A172 (cell line): ENCODE measurements at places on chromosomes 13 and 19. TPM values are rescaled to one million over a fixed set of nuclear protein-coding genes. Genes with fewer than 3 reads are reported as not detected.

DNA sequence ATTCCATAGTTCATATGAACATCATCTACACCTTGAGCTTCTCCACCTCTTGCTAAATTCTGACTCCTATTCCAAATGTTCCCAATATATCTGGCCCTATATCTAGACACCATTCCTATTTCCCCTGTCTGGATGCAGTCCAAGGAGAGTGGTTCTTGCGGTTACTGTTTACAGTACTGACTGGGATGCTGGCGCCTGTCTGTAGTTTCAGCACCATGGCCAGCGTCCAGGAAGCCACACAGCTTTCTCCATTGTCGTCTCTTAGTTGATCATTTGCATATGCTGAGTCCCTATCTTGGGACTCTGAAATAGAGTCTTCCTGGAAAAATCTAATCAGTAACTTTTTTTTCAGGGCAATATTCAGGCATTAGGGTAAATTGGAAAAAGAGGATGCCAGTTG lies 14.9 kb downstream of the LAIR2 start:
- DNase-seq: peak; percentile 92

- no peak for DNase-seq
These were observed 230.2 kb downstream of the TSHZ3 start for GRCh38 chr19:31118986-31119385.

DNA sequence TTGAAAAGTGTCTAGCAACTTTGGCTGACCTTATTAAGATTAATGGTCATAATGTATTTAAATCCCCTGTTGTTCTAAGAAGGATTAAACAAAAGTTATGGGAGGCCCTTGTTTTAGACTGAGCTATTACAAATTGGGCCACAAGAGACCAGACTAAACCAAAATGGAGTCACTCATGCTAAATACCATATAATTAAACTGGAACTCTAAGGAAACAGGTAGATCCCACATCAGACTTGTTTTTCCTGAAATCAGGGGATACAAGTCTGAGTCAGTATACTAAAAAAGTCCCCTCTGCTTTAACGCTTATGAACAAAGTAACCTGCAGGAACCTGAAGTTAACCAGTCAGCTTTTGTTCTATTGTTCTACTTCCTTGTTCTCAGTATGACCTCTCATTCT lies 305.9 kb upstream of the SGCG start:
- DNase-seq: no peak

GRCh38 chr19:46950526-46951170 lies 69.0 kb upstream of the NPAS1 start:
- no peak for DNase-seq

GRCh38 chr19:4327252-4327876 lies 11.3 kb downstream of the STAP2 start:
- peak; percentile 25 for DNase-seq

DNA sequence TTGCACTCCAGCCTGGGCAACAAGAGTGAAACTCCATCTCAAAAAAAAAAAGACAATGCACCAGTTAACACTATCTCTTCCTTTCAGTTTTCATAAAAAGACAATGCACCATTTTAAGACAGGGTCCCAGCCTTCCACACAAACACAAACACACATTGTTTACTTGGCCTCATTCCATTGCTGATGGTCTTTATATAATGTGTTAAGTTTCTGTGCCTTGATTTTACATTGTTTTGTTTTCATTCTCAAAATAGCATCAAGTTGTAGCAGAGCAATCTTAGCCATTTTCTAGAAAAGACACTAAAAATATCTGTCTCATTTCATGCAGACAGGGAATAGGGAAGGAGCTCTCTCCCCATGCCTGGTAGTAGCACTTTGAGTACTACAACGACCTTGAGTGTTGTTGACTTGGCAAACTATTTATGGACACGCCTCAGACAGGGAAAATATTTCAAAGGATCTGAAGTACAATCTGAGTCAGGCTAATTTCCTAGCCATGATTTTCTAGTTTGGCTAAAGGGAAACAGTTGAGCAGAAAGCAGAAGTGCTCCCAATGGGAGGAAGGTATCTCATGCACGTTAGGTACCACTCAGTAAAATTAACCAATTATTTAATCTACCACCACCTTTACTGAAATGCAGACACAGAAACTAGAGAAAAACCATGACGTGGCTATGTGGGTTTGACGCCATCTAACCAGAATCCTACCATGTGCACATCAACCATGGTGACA lies 120.6 kb downstream of the ABCC4 start:
- DNase-seq: no peak

- DNase-seq: no peak
These were observed 484 bp downstream of the ICAM3 start for GRCh38 chr19:10338940-10339339.

GRCh38 chr13:110557610-110558305 lies 3.8 kb downstream of the RAB20 start:
- no peak for DNase-seq

DNA sequence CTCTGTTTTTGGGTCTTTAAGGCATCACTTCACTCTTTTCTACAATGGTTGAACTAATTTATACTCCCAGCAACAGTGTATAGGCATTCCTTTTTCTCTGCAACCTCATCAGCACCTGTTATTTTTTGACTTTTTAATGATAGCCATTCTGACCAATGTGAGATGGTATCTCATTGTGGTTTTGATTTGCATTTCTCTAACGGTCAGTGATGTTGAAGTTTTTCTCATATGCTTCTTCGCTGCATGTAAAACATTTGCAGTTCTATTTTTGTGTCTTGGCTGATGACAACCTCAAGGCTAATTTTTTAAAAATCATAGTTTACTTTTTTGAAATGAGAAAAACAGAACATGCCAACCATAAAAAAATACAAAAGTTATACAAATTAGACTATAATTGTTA lies 258.2 kb upstream of the EDNRB start:
- DNase-seq: no peak

GRCh38 chr19:51365965-51366388 lies at the start of gene ETFB:
ETFB (minus strand) TSS chr19:51366388; CDS start chr19:51366326, 62 bp downstream.
- no peak for DNase-seq

GRCh38 chr19:45882652-45883585 lies 3.0 kb downstream of the IRF2BP1 start:
- DNase-seq: no peak

DNA sequence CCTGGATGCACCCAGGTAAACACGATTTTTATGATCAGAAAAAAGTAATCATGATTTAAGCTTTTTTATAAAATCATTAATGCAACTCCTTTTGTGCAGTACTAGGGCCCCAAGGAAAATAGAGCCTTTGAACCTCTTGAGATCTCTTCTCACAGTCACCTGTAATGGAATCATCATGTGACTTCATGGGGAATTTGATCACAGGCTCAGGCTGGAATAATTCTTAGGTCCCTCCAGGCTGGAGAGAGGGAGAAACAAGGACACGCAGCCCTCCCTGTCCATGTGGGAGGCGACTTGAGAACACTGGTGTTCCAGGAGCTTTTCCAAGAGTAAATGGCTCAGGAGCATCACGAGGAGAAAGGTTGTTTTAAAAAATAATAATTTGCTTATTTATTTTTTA lies 156.1 kb downstream of the NUFIP1 start:
- no peak for DNase-seq

DNA sequence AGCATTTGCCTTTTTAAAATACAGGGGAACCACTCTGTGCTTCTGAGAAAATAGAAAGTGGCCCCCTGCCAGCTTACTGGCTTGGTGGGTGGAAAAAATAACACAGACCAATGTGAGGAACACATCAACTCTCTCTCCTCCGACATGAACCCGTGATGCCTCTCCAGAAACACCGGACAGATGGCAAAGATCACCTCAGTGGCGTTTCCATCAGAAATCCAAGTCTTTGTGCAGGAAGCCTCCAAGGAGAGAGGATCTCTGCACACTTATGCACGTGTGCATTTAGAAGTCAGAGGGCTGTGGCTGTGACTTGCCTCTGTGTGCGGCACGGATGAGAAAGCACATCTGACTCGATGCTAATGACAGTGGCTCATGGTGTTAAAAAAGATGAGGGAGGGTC lies 112.3 kb upstream of the KLF12 start:
- DNase-seq: no peak

- DNase-seq: no peak
These were observed 67.5 kb upstream of the DOCK9 start for GRCh38 chr13:99045396-99045795.

- no peak for DNase-seq
These were observed 239.4 kb downstream of the TEX29 start for GRCh38 chr13:111559612-111560403.

GRCh38 chr19:1665565-1666047 lies 13.2 kb upstream of the TCF3 start:
- DNase-seq: no peak

DNA sequence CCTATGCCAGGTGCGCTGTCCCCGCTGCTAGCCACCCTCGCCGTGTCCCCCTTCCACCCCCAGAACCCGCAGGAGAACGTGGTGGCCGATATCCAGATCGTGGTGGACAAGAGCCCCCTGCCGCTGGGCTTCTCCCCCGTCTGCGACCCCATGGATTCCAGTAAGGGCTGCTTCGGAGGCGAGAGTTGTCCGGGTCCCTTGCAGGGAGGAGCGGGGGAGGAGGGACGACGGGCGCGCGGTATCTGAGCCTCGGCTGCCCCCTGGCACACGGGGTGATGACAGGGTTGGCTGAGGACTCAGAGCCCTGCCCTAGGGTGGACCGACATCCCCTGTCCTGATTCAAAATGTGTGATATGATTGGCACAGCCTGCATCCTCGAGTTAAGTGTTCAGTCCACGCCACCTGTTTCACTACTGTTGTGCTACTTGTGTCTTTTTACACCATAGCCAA lies 653 bp downstream of the MVB12A start:
- no peak for DNase-seq

The SELENOV gene
- total RNA-seq: not detected in 2 replicates

The HSH2D gene
- not detected in 2 replicates for total RNA-seq

The S1PR4 gene
- total RNA-seq: 0.26 TPM in 1 of 2 replicates, not detected in the other

The MEF2B gene
- total RNA-seq: not detected in 2 replicates
